T-helper 2 cell treated with Interferon-gamma antibody and Interleukin-4, amounts not matched to agents 5 μg/mL and 100 μg/mL, for 36 hours (primary cell): ENCODE measurements at places on chromosomes 12 and 14.

GRCh38 chr14:103301512-103302354 lies 32.3 kb upstream of the EIF5 start:
- no peaks in the 10 kb centered on the region for H3K36me3 ChIP-seq
- no peak overlapping the region for H3K4me3 ChIP-seq
- no peak overlapping the region for H3K27ac ChIP-seq
- no peak for DNase-seq

DNA sequence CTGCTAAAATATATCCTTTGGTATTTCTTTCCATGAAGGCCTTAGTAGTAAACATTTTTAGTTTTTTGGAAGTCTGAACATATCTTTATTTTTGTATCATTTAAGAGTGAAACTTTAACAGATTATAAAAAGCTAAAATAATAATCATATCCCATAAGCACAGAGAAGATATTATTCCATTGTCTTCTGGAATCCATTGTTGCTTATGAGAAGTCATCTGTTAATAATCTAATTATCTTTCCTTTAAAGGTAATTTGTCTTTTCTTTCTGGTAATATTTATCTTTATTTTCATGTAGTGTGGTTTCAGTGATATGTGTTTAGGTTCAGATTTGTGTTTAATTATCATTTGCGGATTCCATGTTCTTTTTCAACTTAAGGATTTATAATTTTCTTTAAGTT lies 261.7 kb downstream of the MSRB3 start:
- H3K27ac ChIP-seq = no peak overlapping the region
- no peaks in the 10 kb centered on the region for H3K27me3 ChIP-seq
- no peak for DNase-seq
- no peak overlapping the region for H3K4me3 ChIP-seq

- H3K4me1 ChIP-seq = peaks cover 10% of the 10 kb centered on the region
- DNase-seq = peak; percentile 18
- peaks cover 17% of the 10 kb centered on the region for H3K27me3 ChIP-seq
- no peak overlapping the region for H3K27ac ChIP-seq
- H3K36me3 ChIP-seq = no peaks in the 10 kb centered on the region
Observed at GRCh38 chr14:51776102-51776894, 84.1 kb upstream of the GNG2 start.

DNA sequence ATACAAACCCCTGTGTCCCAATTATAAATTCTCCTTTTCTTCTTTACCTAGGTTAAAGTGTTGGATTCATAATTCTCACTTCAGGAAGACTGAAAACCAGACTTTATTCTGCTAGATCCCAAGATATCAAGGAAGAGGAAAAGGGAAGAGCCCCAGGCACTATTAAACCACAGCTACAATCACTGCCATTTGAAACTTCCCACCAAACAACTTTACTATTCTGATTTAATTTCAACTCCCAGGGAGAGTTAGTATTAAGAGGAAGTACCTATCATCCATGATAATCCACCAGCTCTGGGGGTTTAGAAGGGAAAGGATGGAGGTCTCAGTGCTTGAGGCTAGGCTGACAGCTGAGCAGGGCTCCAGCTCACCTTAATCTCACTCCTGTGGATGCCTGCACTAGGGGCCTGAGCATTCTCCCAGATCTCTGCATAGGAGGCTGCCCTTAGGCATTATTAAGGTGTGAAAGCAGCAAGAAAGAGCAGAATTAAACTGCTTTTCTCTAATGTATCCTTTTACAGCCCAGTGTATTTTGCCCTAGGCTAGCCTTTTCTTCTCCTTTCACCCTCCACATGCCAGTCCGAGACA lies 52.9 kb downstream of the MYF5 start:
- peaks cover 2% of the 10 kb centered on the region for H3K36me3 ChIP-seq
- H3K27ac ChIP-seq = no peak overlapping the region
- H3K4me3 ChIP-seq = no peak overlapping the region
- no peak for DNase-seq
- H3K4me1 ChIP-seq = peaks cover 7% of the 10 kb centered on the region

- H3K27me3 ChIP-seq = peaks cover 2% of the 10 kb centered on the region
- H3K4me1 ChIP-seq = no peaks in the 10 kb centered on the region
- no peak overlapping the region for H3K4me3 ChIP-seq
Observed at GRCh38 chr14:36096090-36096489, 80.4 kb downstream of the PTCSC3 start.

GRCh38 chr12:129927316-129927900 lies 23.6 kb upstream of the TMEM132D start:
- no peaks in the 10 kb centered on the region for H3K27me3 ChIP-seq
- no peaks in the 10 kb centered on the region for H3K36me3 ChIP-seq
- H3K4me3 ChIP-seq = no peak overlapping the region
- no peak for DNase-seq

DNA sequence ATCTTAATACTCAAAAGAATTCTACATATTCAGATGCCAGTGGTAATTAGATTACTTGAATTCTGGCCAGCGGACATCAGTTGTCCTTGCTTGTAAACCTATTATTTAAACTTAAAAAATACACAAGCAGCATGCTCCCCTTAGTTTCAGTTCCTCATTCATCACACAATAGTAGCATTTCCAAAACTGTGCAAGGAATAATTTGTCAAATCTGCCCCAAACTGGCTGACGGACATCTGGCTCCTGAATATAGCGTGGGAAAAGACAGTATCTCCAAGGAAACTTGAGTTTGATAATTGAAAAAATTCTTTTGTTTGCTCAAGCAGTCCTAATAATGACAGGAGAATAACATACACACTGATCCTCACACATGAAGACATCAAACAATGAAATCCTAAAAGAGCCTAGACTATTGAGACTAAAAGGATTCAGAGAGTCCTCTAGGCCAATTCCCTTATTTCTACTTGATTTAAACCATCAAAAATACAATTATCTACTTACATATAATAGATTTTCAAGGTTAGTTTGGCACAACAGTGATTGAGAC lies 90.4 kb downstream of the KIF21A start:
- no peak for DNase-seq
- H3K4me1 ChIP-seq = peaks cover 6% of the 10 kb centered on the region
- no peaks in the 10 kb centered on the region for H3K27me3 ChIP-seq

DNA sequence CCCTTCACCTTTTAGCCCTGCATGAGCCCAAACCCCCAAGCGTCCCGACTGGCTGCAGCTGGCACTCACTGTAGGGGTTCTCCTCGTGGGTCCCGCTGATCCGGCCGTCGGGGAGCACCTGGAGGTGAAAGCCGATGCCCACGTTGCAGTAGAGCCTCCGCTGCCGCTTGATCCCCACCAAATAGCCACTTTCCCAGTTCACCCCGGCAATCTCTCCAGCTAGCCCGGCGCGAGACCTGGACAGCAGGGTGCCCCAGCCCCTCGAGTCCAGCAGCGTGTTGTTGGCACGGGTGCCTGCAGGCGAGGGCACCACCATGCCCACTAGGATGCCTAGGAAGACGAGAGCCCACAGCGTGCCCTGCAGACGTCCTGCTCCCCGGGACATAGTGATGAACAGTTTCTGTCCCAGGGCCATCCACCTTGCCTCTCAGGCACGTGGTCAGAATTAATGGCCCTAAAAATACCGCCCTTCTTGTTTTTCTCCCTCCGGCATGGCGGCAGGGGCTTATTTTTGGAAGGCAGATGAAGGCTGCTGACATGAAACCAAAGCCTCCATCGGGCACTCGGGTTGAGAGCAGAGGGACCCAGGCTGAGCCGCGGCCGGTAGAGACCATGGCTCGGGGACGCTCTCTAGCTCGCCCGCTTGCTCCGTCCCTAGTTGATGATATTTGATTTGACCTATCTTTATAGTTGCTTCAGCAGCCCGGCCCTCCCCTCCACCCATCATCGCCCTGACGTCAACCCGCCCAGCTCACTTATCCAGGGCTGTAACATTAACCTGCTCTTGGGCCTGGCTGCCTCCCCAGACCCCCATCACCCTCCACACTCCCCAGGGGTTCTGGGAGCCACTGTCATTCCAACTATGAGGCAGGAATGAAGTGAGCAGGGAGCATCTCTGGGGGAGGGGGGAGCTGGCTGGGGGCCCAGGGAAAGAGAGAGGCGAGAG lies at the start of gene FGF6:
Gene FGF6, minus strand, starts transcription at position 660 of the 946 bp plus-strand sequence. Its CDS starts 245 bp downstream, at position 415.
- DNase-seq = no peak
- H3K4me3 ChIP-seq = no peak within 1 kb of the TSS
- no peaks in the 10 kb centered on the region for H3K36me3 ChIP-seq

- H3K4me1 ChIP-seq = no peaks in the 10 kb centered on the region
- H3K36me3 ChIP-seq = no peaks in the 10 kb centered on the region
- H3K4me3 ChIP-seq = no peak overlapping the region
- no peak for DNase-seq
- H3K27me3 ChIP-seq = no peaks in the 10 kb centered on the region
Observed at GRCh38 chr14:53668897-53669296, 287.7 kb downstream of the BMP4 start.

DNA sequence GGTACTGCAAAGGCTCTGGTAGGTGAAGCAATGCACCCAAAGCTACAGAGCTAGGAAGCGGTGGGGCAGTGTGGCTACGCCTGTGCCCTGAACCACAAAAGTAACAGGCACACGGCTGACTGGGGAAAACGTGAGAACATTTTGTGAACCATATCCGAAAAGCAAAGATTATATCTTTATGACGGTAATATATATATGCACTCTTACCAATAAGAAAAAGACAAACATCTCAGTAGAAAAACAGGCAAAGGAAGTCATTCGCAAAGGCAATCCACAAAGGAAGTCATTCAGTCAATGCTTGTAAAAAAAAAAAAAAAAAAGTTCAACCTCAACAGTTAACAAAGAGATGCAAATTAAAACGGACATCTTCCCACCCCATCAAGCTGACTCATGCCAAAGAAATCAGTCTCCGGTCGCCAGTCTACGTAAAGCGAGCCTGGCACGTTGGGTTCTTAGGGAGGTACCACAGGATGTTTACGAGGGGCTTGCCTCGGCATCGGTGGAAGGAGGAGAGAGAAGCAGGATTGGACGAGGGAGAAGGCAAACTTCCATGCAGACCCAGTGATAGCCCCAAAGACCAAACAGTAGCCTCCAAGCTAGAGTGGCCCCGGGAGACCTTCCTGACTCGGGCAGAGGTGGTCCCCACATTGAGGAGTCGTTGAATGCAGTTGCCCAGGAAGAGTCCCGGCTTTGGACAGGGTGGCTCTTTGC lies 39.4 kb upstream of the PPP2R5C start:
- peak overlapping the region; percentile 99 for H3K27ac ChIP-seq
- peak overlapping the region; percentile 86 for H3K4me3 ChIP-seq
- H3K36me3 ChIP-seq = no peaks in the 10 kb centered on the region
- H3K4me1 ChIP-seq = peaks cover 37% of the 10 kb centered on the region
- no peaks in the 10 kb centered on the region for H3K27me3 ChIP-seq

DNA sequence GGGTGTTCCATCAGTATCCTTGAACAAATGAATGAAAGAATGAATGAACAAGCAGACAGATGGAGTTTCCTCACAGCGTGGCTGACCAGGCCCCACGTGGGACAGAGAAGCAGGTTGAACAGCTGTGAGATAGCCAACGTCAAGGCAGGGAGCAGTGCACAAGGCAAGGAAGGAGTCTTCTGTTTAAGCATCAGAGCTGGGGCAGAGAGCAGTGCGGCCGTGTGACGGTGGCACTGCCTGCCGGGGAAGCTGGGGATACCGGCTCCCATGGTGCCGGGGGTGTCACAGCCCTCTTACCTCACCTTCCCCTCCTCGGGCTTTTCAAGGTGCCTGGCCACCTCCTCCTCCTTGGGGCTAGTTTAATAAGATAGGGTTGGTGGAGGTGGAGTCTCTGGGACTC lies 73.2 kb upstream of the GPATCH2L start:
- H3K4me1 ChIP-seq = no peaks in the 10 kb centered on the region
- no peaks in the 10 kb centered on the region for H3K27me3 ChIP-seq
- no peak overlapping the region for H3K4me3 ChIP-seq
- DNase-seq = no peak

DNA sequence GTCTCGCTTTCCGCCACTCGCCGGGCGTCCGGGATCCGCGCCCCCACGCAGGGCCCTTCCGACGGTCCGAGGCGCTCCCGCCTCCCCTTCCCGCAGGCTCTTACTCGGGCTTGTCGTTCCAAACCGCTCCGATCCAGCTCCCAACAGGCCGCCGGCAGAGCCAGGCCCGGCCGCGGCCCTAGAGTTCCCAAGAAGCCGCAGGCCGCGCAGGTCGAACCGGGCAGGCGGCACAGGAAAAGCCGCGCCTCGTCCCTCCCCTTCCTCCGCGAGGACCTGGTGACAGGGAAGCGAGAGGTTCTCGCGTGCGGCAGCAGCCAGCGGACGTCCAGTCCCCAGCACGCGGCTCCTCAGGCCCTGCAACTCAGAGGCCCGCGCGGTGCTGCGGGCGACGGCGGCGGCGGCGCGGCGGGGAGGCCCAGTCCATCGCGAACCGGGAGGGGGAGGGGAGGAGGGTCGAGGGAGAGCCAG lies 272 bp downstream of the HECTD1 start:
- no peaks in the 10 kb centered on the region for H3K27me3 ChIP-seq
- no peak for DNase-seq
- peak overlapping the region; percentile 97 for H3K27ac ChIP-seq
- H3K4me1 ChIP-seq = peaks cover 46% of the 10 kb centered on the region
- peak overlapping the region; percentile 89 for H3K4me3 ChIP-seq
- H3K36me3 ChIP-seq = peaks cover 31% of the 10 kb centered on the region

GRCh38 chr14:92719890-92720323 lies 28.5 kb downstream of the LGMN start:
- peaks cover 27% of the 10 kb centered on the region for H3K27me3 ChIP-seq
- H3K4me3 ChIP-seq = no peak overlapping the region
- peaks cover 5% of the 10 kb centered on the region for H3K4me1 ChIP-seq
- no peaks in the 10 kb centered on the region for H3K36me3 ChIP-seq

- H3K27me3 ChIP-seq = peaks cover 39% of the 10 kb centered on the region
- H3K4me3 ChIP-seq = no peak overlapping the region
- no peak for DNase-seq
Observed at GRCh38 chr14:54177641-54178621, 218.9 kb upstream of the CDKN3 start.

- H3K36me3 ChIP-seq = peaks cover 38% of the 10 kb centered on the region
- peaks cover 11% of the 10 kb centered on the region for H3K27me3 ChIP-seq
- peaks cover 46% of the 10 kb centered on the region for H3K4me1 ChIP-seq
- peak overlapping the region; percentile 80 for H3K27ac ChIP-seq
- peak overlapping the region; percentile 86 for H3K4me3 ChIP-seq
- peak; percentile 13 for DNase-seq
Observed at GRCh38 chr12:67651132-67651695, 2.7 kb downstream of the DYRK2 start.

DNA sequence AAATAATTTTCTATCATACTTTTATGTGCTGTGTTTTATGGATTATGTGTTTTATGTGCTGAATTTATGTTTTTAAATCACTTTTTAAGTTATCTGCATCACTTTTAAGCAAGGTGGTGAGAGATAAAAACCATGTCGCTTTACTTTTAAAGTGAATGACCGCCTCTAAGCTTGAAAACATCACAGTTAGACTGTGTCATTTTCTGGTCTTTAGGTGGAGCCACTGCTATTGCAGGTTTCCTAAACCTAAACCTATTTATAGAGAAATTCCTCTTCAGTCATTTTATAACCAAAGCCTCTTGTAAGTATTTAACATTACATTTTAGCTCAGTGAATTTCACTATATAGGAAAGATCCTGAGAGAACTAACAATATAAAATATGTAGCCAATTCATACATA lies 21.0 kb upstream of the MDM2 start:
- peaks cover 5% of the 10 kb centered on the region for H3K4me1 ChIP-seq
- no peak overlapping the region for H3K4me3 ChIP-seq
- H3K27me3 ChIP-seq = no peaks in the 10 kb centered on the region
